ENCODE measurements at places on chromosomes 1 and 21.

DNA sequence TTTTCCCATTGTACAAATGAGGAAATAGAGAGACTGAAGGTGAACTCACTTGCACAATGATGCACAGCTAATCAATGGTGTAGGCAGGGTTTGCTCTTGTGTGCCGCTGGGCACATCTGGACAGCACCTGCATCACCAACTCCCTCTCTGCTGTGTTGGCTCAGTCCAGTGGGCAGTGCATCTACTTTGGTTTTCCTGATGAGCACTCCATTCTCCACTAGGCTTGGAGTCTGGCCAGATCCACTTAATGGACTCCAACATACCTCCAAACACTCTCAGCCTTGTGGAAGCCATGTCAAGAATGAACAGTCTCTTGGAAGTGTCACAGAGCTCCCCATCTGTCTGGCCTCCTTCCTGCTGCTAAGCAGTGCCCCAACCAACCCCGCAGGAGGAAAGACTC is 152.2 kb downstream of the HIVEP3 start:
- no peak for DNase-seq

- no peak for DNase-seq
Measured at GRCh38 chr1:212559929-212560328, 48.6 kb upstream of the ATF3 start.

DNA sequence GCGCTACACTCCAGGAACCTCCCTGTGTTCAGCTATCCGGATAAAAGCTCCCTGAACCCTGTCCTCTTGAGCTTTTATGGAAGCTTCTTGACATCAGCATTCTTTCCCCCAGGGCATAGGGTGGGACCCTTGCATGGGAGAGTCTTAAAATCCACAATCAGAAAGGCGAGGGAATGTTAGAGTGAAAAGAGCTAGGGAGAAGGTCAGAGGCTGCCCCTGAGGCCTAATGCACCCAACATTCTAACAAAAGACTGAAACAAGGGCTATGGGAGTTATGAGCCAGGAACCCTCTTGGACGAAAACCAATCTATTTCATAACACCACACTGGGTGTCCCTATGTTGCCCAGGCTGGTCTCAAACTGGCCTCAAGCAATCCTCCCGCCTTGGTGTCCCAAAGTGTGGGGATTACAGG is 36.7 kb downstream of the NEK2 start:
- DNase-seq, result no peak

- no peak for DNase-seq
Measured at GRCh38 chr1:87872189-87872588, 543.5 kb downstream of the LMO4 start.

DNA sequence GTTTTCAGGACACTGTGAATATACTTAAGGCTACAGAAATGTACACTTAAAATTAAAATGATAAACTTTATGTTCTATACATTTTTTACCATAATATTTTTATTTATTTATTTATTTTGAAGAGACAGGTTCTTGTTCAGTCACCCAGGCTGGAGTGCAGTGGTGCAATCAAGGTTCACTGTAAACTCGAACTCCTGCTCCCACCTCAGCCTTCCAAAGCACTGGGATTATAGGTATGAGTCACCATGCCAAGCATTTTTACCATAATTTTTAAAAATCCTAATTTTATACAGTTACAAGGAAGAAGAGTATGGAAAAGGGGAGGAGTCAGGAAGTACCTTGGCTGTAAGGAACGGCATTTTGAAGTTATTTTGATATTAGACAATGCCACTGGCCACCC is 23.6 kb upstream of the ANGPTL3 start:
- no peak for DNase-seq

DNA sequence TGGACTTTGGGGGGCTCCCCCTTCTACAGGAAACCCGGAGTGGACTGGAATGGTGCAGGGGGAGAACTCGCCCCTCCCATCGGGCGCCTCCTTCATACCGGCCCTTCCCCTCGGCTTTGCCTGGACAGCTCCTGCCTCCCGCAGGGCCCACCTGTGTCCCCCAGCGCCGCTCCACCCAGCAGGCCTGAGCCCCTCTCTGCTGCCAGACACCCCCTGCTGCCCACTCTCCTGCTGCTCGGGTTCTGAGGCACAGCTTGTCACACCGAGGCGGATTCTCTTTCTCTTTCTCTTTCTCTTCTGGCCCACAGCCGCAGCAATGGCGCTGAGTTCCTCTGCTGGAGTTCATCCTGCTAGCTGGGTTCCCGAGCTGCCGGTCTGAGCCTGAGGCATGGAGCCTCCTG is at the start of gene TNFRSF14:
TSS of gene TNFRSF14 (plus strand) at position 95 of the 401 bp plus-strand sequence. CDS start at position 389, 294 bp downstream.
- DNase-seq, result no peak

GRCh38 chr1:154406572-154406879 is 1.4 kb downstream of the IL6R start:
- DNase-seq, result no peak

GRCh38 chr1:76147917-76148316 is 73.4 kb downstream of the ST6GALNAC3 start:
- no peak for DNase-seq

Data from nephron progenitor cell (in vitro differentiated cells).